Epithelial cell of alveolus of lung (primary cell): ENCODE measurements at places on chromosomes 11 and 22. TPM values are rescaled to one million over a fixed set of nuclear protein-coding genes. Genes with fewer than 3 reads are reported as not detected.

The C11orf86 gene
- 0.40 TPM in 1 of 2 replicates, not detected in the other for total RNA-seq

The CSNK2A3 gene
- total RNA-seq = 1.4 and 2.2 TPM in 2 replicates

The SLC43A3 gene
- total RNA-seq = 54.6 and 115 TPM in 2 replicates

The SPINDOC gene
- total RNA-seq = 24.4 and 31.0 TPM in 2 replicates

The MPPED2 gene
- 0.13 and 0.48 TPM in 2 replicates for total RNA-seq

The SERHL2 gene
- total RNA-seq = 0.48 and 2.8 TPM in 2 replicates
